ENCODE measurements at places on chromosomes 4 and X.

DNA sequence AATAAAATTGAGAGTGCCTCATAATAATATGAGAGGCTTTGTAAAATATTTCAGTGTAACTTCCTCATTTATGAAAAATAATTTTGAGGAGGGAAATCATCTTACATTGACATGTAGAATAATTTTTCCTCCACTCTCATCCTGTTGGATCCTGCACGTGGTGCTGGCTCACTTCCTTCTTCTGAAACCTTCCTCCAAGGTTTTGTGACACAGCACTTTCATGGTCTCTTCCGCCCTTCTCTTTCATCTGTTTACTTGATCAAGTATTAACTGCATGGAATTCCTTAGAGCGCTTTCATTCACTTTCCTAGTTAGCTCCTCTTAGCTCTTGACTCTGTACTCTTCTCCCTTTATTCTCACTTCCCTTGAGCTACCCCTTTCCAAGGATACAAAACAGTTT lies 246.5 kb downstream of the RAPGEF2 start:
- no peak for DNase-seq

DNA sequence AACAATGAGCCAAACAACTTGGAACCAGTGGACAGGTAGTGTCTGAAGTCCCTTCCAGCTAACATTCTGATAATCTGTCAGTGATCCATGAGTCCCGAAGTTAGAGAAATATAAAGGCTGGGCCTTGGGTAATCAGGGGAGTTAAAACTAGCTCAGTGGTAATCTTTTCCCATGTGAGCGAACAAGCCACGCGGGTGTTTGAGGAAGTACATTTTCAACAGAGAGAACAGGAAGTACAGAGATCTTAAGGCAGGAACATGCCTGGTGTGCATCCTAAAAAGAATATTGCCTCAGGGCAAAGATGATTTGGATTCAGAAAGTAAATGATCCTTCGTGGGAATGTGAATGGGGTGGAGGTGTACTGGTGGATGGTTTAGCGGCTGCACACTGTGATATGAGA lies 42.9 kb downstream of the FNIP2 start:
- peak; percentile 69 for DNase-seq

DNA sequence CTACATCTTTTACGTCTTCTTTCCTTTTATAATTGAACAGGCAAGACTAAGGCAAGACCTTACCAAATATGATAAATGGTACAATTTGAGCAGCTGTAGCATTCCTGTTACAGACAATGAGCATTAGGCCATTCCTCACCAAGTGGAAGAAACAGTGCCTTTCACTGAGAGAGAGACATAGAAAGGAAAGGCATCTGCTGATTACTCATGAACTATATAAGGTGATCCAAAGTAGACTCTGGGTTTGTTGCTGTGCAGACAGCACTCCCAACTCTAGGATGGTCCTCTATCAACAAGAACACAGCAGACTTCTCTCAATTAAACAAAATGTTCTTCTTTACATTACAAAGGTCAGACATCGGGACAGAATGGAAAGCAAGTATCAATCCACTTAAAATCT lies 91.9 kb downstream of the FAM13A start:
- no peak for DNase-seq

- DNase-seq, result no peak
Observed at GRCh38 chrX:16213961-16214360, 46.7 kb downstream of the MAGEB17 start.

DNA sequence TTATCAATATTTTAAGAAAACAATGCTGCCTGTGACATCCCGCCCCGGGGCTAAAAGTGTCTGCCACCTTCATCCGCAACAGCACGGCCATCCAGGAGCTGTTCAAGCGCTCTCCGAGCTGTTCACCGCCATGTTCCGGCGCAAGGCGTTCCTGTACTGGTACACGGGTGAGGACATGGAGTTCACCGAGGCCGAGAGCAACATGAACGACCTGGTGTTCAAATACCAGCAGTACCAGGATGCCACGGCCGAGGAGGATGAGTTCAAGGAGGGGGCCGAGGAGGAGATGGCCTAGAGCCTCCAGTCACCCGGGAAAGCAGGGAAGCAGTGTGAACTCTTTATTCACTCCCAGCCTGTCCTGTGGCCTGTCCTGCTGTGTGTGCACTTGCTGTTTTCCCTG lies 12.1 kb upstream of the KLHL13 start:
- DNase-seq, result no peak

- no peak for DNase-seq
Observed at GRCh38 chrX:49792376-49792775, 36.7 kb upstream of the PAGE4 start.

DNA sequence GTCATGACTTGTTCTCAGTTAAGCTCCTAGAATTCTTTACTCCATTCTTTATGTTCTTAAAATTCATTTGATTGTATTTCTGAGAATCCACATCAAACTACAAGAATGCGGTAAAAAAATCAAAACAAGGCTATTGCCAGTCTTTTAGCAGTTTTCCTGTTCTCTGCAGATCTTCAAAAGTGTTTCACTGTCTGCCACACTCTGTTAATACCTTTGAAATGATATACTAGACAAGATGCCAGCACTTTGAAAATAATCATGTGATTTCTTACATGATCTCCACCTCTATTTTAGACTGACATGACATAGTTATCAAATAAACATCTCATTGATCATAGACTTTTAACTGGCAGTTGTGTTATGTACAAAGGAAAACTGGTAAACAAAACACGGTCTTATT lies 30.1 kb upstream of the GPRIN3 start:
- no peak for DNase-seq

DNA sequence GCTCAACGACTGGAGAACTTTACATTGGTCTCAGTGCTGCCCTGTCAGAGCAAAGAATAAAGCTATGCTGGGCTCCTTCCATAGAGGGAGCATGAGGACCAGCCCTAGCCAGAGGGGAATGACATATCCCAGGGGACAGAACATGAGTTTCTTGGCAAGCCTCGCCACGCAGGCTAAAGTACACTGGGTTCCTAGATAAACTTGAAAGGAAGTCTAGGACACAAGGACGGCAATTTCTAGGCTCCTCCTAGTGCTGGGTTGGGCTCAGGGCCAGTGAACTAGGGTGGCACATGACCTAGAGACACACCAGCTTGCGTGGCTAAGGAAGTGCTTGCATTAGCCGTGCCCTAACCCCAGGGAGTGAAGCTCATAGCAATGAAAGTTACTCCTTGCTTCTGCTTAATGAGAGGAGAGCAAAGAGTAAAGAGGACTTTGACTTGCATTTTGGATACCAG lies 141.0 kb downstream of the MAB21L2 start:
- DNase-seq, result peak; percentile 99

DNA sequence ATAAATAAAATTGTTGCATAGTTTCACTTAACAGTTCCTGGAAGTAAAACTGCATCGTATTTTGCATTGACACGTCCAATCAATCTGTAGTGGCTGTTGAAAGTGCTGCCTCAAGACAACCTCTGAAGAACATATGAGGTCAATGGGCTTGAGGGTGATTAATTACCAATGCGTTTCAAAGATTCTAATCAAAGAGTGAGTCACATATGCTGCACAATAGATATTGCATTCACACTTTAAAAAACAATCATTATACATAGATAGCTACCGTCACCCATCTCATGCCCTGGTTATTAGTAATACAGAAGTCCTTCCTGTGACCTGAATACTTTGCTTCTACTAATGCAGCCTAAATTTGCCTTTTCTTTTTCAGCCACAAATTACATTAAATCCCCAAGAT lies 743.3 kb upstream of the SLIT2 start:
- no peak for DNase-seq

DNA sequence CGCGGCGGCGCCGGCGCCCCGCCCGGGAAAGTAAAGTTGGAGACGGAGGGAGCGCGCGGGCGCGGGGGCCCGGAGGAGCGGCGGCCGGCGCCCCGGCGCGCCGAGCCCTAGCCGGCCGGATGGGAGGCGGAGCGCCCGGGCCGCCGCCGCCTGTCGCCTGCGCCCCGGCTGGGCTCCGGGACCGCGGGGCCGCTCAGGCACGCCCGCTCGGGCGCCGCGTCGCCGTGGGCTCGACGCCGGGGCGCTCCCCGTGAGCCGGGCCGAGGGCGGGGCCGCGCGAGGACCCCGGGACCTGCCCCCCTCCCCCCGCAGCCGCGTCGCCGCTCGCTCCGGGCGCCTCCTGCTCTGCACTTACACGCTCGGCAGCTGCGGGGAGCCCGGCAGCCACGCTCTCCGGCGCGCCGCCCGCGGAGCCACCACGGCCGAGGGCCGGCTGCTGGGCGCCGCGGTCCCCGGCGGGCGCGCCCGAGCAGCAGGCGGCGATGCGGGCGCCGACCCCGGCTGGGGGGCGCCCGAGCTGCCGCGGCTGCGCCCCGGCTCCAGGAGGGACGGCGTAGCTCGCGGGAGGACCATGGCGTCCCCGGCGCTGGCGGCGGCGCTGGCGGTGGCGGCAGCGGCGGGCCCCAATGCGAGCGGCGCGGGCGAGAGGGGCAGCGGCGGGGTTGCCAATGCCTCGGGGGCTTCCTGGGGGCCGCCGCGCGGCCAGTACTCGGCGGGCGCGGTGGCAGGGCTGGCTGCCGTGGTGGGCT lies at the start of gene ADRA2C:
ADRA2C (plus strand) TSS at position 350 of the 749 bp plus-strand sequence; CDS start at position 572, 222 bp downstream.
- DNase-seq, result peak; percentile 5

DNA sequence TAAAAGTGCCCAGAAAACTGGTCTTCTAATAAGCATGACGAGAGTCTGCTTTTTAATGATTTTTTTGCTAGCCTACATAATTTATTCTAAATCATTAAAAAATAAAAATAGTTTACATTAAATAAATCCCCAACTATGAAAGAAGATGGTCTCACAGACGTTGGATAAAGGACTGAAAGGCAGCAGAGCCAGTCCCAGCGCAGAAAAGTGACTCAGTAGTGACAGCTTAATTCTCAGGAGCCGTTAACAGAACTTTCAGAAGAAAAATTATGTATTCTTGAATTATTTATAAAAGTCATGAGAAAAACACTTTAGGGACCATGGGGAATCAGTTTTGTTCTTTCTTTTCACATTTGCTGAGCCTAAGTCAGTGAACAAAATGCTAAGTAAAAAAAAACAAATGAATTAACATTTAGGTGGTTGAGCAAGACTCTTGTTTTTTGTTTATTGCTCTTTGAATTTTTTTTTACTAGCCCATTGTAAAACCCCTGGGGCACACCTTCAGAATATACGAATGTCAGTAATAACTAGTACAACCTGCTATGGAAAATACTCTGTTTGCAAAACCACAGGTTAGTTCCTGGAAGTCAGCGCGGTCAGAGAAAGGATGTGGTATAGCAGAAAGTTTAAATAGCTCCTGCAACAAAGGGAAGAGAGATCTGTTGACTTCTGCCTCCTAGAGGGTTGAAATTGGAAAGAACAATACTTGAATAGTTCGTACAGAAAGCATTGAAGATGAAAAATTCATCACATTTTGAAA lies 50.4 kb upstream of the CCDC160 start:
- peak; percentile 2 for DNase-seq

DNA sequence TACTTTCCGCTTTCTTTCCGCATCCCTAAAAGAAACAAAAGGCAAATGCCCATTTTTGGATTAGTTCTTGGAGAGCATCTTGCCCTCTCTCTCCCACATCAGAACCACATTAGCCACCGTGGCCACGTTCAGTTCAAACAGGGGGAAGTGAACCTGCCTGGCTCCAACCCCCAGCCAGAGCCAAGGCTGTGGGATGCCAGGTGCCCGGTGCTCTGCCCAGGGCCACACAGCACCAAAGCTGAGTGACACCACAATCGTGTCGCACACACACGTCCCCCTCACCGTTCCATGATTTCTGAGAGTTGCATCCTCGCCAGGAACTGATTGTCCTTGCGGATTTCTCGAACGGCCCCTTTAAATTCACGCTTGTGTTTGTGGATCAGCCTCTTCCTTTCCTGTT lies 24.3 kb downstream of the NOP14 start:
- DNase-seq, result no peak

- DNase-seq, result no peak
Observed at GRCh38 chr4:117987464-117987863, 46.8 kb upstream of the NDST3 start.

DNA sequence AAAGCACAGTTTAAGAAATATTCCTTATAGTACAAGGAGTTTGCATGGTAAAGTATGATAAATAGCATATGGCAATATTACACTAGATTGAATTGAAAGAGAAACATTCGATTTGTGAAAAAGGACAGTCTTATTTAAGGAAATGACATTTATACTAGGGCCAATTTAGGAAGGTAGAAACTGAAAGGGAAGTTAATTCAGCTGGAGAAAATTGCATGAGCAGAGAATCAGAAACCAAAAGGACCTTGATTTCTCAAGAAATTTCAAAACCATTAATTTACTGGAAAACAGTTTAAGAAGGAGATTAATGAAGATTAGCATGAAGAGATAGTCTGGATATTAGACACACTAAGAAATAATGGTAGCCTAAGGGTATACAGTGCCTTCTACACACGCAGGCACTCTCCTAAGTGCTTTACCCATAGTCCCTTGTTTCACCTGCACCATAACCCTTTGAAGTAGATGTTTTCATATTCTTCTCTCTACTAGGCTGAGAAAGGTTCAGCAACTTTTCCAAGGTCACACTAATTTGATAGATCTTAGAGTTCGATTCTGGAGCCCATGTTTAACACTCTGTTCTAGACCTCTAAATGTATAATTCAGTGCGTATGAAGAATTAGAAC lies 259.1 kb upstream of the SLIT2 start:
- no peak for DNase-seq

- peak; percentile 37 for DNase-seq
Observed at GRCh38 chrX:42276982-42277690, 353.8 kb upstream of the CASK start.

GRCh38 chrX:153458476-153458875 lies 11.9 kb downstream of the HAUS7 start:
- DNase-seq, result no peak

- DNase-seq, result peak; percentile 20
Observed at GRCh38 chr4:38782452-38783108, at the start of gene TLR10. TSS of gene TLR10 (minus strand) at chr4:38782990. CDS start at chr4:38775590, 7,400 bp downstream.

DNA sequence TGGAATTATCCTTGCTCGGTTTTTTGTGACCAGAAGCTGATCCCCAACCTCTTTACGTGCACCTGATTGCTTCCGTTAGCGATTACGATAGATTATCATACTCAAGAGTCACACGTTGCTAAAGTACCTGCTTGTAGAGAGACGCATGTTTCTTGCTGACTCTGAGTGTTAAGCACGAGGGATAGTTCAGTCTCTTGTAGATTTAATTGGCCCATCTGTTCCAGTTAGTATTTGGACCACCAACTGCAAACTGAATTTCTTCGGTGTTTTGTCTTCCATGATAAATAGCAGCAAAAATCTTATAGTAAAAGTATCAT lies 516 bp upstream of the COX18 start:
- no peak for DNase-seq

DNA sequence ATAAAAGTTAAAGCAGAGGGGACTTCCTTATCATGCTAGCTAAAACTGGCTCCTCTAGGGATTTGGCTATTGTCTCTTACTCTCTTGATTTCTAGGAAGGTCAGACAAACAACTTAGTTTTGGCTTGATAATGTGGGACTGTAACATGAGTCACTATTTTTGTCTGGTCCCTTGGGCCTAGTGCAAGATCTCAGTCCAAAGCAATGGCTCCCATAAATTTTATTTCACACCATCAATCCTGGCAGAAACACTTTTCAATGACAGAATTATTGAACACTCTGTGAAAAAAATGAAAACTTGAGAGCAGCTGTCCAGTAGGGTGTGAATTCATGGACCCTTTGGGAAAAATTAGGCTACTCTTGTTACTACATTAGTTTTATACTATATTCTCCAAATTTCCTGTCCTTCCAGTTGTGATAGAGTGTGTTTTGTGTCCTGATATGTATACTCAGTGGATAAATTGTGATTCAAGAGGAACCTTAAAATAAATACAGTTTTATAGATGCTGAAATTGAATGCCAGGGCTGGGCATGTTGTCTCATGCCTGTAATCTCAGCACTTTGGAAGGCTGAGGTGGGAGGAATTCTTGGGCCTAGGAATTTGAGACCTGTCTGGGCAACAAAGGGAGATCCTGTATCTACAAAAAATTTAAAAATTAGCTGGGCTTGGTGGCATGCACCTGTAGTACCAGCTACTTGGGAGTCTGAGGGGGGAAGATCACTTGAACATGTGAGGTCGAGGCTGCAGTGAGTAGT lies 10.8 kb upstream of the SNCA start:
- no peak for DNase-seq

All from large intestine (tissue), 12 donors.